ENCODE measurements at places on chromosomes 5 and 9.

DNA sequence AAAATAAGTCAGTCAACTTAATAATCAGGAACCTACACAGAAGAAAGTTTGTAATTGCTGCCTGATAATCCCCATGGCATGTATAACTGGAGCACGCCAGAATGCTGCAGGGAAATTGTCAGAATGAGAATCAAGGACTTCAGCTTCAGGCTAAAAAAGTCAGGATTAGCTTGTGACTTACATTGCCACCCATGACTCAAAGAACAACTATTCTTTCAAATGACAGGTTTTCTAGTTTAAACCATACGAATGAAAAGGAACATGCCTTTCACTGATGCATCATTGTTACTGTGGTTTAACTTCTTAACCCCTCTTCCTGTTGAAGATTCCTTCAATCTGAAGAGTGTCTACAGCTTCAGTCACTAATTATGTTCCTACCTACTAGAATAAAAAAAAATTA is 112.4 kb downstream of the ISL1 start:
- no peak for DNase-seq

- no peak for DNase-seq
Observed at GRCh38 chr9:101991926-101992325, 253.5 kb upstream of the GRIN3A start.

DNA sequence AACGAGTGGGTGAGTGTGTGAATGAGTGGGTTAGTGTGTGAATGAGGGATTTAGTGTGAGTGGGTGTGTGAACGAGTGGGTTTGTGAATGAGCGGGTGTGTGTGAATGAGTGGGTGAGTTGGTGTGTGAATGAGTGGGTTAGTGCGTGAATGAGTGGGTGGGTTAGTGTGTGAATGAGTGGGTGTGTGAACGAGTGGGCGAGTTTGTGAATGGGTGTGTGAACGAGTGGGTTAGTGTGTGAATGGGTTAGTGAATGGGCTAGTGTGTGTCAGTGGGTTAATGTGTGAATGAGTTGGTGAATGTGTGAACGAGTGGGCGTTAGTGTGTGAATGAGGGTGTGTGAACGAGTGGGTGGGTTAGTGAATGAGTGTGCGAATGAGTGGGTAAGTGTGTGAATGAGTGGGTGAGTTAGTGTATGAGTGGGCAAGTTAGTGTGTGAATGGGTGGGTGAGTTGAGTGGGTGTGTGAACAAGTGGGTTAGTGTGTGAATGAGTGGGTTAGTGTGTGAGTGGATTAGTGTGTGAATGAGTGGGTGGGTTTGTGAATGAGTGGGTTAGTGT is 39.6 kb downstream of the NKD2 start:
- DNase-seq: no peak

- no peak for DNase-seq
Observed at GRCh38 chr9:121073038-121073437, 1.7 kb upstream of the CNTRL start.

GRCh38 chr9:88313364-88314220 is 74.7 kb upstream of the SPIN1 start:
- DNase-seq: peak; percentile 67

- no peak for DNase-seq
Observed at GRCh38 chr5:80070338-80071056, 35.3 kb downstream of the THBS4 start.

DNA sequence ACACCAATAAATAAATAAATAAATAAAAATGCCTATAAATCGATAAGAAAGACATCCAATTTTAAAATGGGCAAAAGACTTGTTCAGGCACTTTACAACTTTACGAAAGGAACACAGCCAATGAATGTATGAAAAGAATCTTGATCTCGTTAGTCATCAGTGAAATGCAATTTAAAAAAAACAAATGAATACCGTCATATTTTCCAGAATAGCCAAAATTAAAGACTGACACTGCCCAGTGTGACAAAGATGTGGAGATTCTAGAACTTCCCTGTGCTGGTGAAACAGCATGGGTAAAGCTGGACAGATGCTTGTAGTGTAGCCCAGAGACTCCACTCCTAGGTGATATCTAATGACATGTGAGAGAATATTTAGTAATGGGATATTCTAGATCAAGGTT is 127.1 kb downstream of the GOLPH3 start:
- no peak for DNase-seq

DNA sequence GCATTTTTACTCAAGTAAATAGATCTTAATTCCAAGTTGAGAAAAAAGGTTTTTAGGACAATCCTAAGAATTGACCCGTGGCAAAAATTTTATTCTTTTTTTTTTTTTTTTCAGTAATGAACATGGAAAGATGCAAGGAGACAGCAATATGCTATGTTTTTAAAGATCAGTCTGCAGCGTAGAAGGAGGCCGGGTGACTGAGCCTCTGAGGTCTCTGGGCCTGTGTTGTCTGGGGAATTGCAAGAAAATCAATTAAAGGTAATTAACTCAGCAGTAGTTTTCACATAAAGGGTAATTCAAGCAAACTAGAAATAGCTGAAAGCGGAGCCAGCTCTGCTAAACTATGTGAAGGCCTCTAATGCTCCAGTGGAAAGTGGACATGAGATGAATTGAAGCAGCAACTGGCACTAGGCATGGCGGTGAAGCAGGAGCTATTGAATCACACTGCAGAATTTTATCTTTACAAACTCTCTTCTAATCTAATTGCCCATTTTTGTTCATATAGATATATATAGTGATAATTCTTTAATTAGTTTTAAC is 285.2 kb upstream of the ITGA1 start:
- DNase-seq: no peak

DNA sequence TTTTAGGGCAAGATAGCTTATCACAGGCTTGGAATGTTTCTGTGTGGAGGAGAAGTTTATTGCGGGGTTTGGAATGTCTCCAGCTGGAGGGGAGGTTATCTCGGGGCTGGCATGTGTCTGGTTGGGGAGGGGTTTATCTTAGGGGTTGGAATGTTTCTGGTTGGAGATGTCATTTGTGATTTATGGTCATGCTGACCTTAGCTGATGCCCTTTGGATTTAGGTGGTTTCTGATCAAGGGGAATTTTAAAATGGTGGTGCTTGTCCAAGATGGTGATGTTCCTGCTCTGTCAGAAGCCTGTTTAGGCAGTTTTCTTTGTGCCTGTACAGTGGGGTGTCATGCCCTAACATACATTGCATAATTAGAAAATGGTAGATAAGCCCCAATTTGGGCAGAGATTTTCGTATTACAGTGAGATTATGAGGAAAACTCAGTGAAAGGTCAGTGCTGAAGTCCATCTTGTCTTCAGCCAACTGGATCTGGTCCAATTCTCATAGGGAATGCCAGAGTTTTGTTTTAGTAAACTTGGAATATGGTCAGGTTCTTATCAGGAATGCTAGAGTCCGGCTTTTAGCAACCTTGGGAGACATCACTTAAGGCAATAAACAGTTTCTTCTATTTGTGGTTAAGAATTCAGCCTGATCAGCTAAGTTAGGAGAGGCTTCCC is 14.3 kb downstream of the CDK20 start:
- DNase-seq: no peak

- DNase-seq: no peak
Observed at GRCh38 chr9:77731930-77732329, 83.8 kb upstream of the GNA14 start.

DNA sequence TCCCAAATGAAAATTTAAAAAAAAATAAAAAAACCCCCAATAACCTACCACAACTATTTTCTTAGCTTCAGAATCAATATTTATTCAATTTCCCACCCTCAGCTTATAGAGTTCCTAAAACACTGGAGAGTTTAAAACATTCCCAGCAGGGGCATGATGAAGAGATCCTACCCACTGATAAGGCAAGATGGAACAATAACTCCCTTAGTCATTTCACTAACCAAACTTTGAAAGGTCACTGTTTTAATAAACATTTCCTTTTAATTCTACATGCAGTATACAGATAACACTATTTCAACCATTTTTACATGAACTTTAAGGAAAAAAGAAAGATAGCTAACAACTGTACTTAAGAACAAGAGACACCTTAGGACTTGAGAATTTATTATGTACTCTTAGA is 34.9 kb upstream of the ACOT12 start:
- no peak for DNase-seq

GRCh38 chr9:14158916-14159315 is 155.0 kb downstream of the NFIB start:
- no peak for DNase-seq

GRCh38 chr9:71740199-71740598 is 28.1 kb downstream of the CEMIP2 start:
- no peak for DNase-seq

- DNase-seq: no peak
Observed at GRCh38 chr5:14775857-14776256, 95.7 kb downstream of the ANKH start.
